ENCODE measurements at places on chromosomes 11 and 22.

DNA sequence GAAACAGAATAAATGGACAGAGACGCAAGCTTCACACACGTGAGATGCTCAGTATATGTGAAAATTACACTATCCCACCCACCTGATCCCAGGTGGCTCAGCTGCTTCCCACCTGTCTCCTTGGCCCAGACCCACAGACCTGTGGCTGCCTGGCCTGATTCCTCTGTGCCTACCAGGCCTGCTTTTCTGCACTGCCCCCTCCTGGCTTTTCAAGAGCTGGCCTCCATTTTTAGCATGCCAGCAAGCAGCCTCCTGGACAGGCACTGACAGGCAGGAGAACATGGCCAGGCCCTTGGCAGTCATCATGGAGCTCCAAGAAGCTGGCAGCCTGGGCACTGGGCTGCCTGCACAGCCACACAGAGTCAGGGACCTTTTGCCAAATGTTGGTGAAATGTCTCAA, 79.5 kb upstream of the HMGXB4 start:
- no peak for DNase-seq

GRCh38 chr11:16096336-16096735, 260.0 kb downstream of the SOX6 start:
- no peak for DNase-seq

GRCh38 chr11:15697437-15698236, 582.9 kb downstream of the INSC start:
- DNase-seq: no peak

- no peak for DNase-seq
These were observed 21.8 kb upstream of the SLC5A12 start for GRCh38 chr11:26743622-26744021.

DNA sequence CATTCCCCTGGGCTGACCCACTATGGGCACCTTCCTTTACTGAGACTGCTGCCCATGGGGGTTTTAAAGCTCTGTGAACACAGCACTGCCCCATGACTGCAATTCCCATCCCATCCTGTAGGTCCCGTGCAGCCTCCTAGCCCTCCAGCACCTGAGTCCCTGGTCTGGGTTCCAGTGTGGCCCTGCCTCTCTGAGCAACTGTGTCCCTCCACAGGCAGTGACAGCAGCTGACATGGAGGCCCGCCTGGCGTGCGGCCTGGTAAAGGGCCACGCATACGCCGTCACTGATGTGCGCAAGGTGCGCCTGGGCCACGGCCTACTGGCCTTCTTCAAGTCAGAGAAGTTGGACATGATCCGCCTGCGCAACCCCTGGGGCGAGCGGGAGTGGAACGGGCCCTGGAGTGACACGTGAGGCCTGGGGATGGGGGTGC, 12.6 kb downstream of the OMP start:
- DNase-seq: no peak

GRCh38 chr11:69157156-69157821, 1.6 kb downstream of the SMIM38 start:
- peak; percentile 80 for DNase-seq

GRCh38 chr22:19693981-19694670, 20.2 kb upstream of the SEPTIN5 start:
- no peak for DNase-seq

DNA sequence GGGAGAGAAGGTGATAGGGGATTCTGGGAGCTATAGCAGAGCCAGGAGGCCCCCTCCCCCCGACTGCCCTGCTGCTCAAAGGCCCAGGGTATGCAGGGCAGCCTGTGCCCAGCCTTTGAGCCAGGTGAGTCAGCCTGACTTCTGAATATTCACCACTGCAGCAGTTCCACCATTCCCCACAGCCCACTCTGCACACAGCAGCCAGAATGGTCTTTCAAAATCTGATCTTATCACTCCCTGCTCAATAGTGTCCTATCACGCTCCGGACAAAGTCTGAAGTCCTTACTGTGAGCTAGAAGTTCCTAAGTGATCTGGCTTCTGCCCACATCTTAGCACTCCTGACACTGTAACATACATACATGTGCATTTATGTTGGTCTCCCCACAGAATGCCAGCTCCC, 111.7 kb downstream of the BUD13 start:
- DNase-seq: no peak

- DNase-seq: peak; percentile 93
These were observed at the start of gene HMGXB4 for GRCh38 chr22:35257321-35258190. Gene HMGXB4 (plus strand): TSS chr22:35257493. CDS start chr22:35262391, 4,898 bp downstream.

DNA sequence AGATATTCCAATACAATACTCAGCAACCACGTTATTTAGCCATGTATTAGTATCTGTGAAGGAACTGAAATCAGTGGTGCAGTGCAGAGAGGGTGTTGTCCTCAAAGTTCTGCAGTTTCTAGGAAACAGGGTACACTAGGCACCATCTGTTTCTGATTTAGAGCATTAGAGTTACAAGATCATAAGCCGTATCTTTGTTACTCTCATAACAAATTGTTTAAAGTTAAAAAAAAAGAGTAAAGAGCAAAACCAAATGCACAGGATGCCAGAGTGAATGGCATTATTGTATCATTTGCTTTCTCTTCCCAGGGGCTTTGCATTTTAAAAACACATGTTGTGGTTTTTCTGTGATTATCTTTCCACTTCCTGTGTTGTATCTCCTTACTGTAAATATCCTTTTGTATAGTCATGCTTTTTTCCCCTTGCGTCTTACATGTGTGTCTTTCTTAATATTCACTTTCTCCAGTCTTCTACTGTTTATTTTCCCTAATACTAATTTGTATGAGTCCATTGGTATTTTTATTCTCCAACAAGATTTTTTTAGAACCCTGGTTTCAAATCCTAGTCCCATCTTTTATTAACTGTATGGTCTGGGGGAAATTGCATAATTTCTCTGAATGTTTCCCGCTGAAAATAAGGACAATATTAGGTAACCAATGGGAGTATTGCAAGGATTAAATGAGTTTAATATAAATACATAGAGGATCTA, 15.2 kb upstream of the NUP160 start:
- no peak for DNase-seq

- DNase-seq: peak; percentile 15
These were observed 66.9 kb downstream of the KCNQ1 start for GRCh38 chr11:2511421-2512369.

GRCh38 chr22:40404251-40405177, 34.1 kb downstream of the SGSM3 start:
- no peak for DNase-seq

GRCh38 chr11:117121176-117121575, 22.9 kb upstream of the PAFAH1B2 start:
- DNase-seq: no peak

DNA sequence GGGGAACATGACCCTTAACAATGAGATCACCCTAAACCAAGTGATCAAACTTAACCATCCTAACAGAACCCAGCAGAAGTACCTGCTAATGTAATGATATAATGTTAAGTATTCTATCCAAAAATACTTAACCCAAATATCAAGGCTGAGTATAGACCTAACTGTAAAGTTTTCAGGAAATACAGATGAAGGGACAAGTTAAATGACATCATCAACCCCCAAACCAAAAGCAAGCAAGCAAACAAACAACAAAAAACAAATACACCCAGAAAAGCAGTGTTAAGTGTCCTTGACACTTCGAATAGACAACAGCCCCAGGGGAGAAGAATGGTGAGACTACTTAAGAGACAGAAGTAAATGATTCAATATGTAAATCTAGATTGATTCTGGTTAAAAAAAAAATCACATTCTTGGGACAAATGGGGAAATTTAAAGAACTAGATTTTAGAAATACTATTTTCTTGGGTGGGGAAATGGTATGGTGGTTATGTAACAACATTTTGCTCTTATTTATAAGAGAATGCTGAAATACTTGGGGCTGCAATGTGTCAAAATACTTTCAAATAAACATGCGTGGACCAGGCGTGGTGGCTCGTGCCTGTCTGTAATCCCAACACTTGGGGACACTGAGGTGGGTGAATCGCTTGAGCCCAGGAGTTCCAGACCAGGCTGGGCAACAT, 2.5 kb downstream of the CSTF3 start:
- no peak for DNase-seq

GRCh38 chr11:71338801-71339395, 86.5 kb upstream of the SHANK2 start:
- DNase-seq: peak; percentile 31

DNA sequence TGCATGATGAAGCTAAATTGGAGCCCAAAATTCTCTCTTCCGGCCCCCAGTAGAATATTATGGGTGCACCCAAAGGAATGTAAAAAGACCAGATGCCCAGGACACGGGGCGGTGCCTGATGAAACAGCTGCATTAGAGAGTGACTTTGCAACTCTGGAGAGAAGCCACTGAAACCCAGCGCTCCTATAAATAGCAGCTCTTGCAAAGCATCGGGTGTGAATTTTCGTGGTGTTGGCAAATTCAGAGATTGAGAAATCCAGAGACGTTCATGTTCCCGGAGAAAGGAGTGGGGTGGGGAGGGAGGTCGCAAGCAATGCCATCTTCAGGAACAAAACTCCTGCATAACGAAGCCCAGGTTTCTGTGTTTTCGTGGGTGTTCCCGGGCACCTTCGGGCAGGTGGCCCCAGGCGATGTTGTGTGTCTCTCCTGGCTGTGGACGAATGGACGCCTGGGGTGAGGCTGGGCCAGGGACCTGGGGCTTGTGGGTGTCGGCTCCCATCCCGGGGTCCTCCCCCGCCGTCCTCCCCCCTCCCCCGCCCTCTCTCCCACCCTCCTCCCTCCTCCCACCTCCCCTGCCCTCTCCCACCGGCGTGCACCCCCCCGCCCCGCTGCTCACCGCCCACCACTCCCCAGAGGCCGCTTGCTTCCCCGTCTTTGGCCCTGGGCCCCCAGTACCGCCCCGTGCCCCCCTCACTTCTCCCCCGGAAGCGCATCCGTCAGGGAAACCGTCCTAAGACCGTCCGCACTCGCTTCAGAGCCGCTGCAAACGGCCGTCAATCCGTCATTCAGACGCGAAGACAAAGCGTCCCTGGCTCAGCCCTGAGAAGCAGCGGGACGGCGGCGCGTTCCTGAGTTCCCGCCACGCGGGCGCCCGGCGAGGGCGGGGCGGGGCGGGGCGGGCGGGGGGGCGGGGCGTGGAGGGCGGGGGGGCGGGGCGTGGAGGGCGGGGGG, 26.7 kb upstream of the TOLLIP start:
- DNase-seq: peak; percentile 69

GRCh38 chr11:2100361-2101170, 38.6 kb downstream of the IGF2 start:
- DNase-seq: peak; percentile 58

- no peak for DNase-seq
These were observed 11.5 kb upstream of the RAB39A start for GRCh38 chr11:107916671-107917241.

- no peak for DNase-seq
These were observed 18.1 kb downstream of the IL17REL start for GRCh38 chr22:49994361-49995040.

DNA sequence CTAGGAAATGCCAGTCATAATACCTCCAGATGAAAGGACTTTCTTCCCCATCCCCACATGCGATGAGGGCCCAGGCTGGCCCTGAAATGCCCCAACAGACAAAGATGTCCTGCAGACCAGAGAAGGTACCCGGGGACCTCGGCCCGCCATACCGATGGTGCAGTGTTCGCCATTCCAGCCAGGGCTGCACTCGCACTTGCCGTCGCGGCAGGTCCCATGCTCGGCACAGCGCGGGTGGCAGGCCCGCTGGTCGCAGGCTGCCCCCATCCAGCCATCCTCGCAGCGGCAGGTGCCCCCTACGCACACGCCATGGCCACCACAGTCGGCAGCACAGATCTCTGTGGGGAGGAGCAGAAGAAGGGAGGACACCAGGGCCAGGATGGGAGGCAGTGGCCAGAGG, 212.1 kb upstream of the NARS2 start:
- no peak for DNase-seq

GRCh38 chr11:61512435-61512834, 3.9 kb downstream of the LRRC10B start:
- no peak for DNase-seq

DNA sequence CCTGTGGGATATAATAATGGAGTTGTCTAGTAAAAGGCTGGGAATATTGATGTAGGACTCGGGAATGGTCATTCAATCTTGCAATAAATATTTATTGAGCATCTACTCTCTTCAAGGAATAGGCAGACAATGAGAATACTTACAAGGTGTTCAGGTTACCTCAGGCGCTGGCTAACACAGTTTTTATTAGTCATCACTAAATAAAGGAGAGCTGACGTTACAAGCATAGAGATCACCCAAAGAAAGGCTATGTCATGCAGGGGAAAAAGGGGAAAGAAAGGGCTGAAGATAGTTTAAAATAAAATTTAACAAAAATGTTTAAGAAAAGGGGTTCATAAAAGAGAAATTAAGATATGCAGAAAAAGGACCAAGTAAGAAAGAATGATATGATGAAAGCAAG, 15.8 kb upstream of the CTSC start:
- DNase-seq: no peak

GRCh38 chr11:9516113-9516512, 55.3 kb downstream of the ZNF143 start:
- no peak for DNase-seq

DNA sequence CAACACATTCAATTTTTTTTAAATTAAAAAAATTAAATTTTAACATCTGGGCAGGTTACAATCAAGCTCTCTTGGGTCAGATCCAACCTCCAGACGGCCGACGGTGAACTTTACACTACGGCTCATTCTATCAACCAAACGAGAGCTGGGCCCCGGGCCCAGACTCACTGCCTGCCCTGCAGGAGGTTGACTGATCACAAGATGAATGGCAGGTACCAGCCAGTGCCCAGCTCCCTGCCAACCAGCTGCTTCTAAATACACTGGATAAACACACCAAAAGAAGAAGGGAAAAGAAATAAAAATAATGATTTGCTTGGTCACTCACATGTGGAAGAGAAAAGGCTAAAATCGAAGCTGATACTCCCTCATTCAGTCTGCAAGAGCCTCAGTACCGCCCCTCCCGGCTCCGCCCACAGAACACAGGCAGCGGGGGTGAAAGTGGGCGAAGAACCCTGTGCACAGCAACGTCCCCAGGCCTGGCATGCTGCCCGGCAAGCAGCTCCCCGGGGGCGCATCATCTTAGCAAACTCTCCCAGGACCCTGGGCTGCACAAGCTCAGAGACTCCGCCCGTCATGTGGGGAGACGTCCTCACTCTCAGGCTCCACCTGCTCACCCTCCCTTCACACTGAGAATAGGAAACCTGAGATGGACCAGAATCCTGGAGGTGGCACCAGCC, 303.4 kb downstream of the SHANK2 start:
- no peak for DNase-seq

- no peak for DNase-seq
These were observed 272.3 kb downstream of the CTTN start for GRCh38 chr11:70670676-70671034.

GRCh38 chr11:3223932-3224381, 5.3 kb upstream of the MRGPRG start:
- no peak for DNase-seq

- no peak for DNase-seq
These were observed 23.4 kb downstream of the TPBGL start for GRCh38 chr11:75263944-75264349.
